ENCODE measurements at places on chromosomes 11 and 22. TPM values are rescaled to one million over a fixed set of nuclear protein-coding genes. Genes with fewer than 3 reads are reported as not detected.

DNA sequence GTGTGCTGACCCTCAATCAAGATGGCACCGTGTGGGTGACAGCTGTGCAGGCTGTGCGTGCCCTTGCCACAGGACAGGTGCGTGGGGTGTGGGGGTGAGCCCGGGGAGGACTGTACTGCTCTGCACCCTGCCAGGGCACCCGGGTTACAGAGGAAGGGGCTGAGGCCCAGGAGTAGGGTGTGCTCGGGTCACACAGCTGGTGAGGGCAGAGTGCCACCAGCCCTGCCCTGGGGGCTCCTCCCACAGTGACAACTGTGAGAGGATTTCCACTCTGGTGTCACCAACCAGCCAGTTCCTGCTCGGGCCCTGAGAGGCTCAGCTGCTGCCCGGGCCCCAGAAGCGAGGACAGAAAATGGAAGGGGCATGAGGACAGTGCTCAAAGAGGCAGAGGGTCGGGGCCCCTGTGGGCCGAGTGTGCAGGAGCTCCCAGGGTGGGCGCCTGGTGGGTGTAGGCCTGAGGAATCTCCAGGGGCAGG, 20.5 kb downstream of the TRMU start:
- H3K36me3 ChIP-seq = peaks cover 43% of the 10 kb centered on the region
- no peak for DNase-seq
- H3K27me3 ChIP-seq = no peaks in the 10 kb centered on the region
- no peak overlapping the region for H3K4me3 ChIP-seq
- H3K4me1 ChIP-seq = no peaks in the 10 kb centered on the region

GRCh38 chr11:100004541-100004940, 682.5 kb upstream of the ARHGAP42 start:
- no peak for DNase-seq
- no peak overlapping the region for H3K27ac ChIP-seq
- H3K27me3 ChIP-seq = no peaks in the 10 kb centered on the region
- H3K4me1 ChIP-seq = no peaks in the 10 kb centered on the region
- H3K36me3 ChIP-seq = no peaks in the 10 kb centered on the region

GRCh38 chr11:85526564-85526963, 100.6 kb downstream of the DLG2 start:
- no peak for DNase-seq
- no peaks in the 10 kb centered on the region for H3K27me3 ChIP-seq
- no peak overlapping the region for H3K4me3 ChIP-seq

- H3K4me3 ChIP-seq = no peak overlapping the region
- no peak overlapping the region for H3K27ac ChIP-seq
- no peaks in the 10 kb centered on the region for H3K4me1 ChIP-seq
- H3K27me3 ChIP-seq = no peaks in the 10 kb centered on the region
- H3K36me3 ChIP-seq = no peaks in the 10 kb centered on the region
These were observed 436.4 kb upstream of the CCDC90B start for GRCh38 chr11:83722392-83723119.

TRIM3 gene
- 40.4 TPM for total RNA-seq

- no peak overlapping the region for H3K4me3 ChIP-seq
- H3K4me1 ChIP-seq = no peaks in the 10 kb centered on the region
- no peak overlapping the region for H3K27ac ChIP-seq
- no peaks in the 10 kb centered on the region for H3K36me3 ChIP-seq
These were observed 56.8 kb downstream of the CADM1 start for GRCh38 chr11:115447273-115447864.

DNA sequence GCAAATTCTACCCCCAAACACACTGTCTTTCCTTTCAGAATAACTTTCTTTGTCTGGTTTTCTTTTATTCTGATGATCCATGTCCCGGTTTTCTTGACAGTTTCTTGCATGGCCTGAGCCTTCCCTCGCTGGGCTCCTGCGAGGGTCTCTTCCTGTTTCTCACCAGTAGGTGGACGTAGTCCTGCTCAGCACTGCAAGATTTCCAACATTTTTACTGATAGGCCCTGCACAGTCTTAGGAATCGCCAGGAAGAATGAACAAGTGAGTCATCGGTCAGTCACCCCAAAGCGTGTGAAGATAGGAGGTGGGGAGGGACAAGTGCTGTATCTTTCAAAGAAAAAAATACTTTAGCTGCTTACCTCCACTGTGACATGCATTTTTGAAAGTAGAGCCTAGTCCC, 16.9 kb upstream of the KIRREL3 start:
- no peaks in the 10 kb centered on the region for H3K27me3 ChIP-seq
- H3K36me3 ChIP-seq = no peaks in the 10 kb centered on the region
- H3K4me1 ChIP-seq = no peaks in the 10 kb centered on the region
- H3K4me3 ChIP-seq = no peak overlapping the region

GRCh38 chr11:96715208-96715607, 325.4 kb downstream of the JRKL start:
- H3K4me3 ChIP-seq = no peak overlapping the region
- H3K36me3 ChIP-seq = no peaks in the 10 kb centered on the region
- H3K27me3 ChIP-seq = no peaks in the 10 kb centered on the region

DNA sequence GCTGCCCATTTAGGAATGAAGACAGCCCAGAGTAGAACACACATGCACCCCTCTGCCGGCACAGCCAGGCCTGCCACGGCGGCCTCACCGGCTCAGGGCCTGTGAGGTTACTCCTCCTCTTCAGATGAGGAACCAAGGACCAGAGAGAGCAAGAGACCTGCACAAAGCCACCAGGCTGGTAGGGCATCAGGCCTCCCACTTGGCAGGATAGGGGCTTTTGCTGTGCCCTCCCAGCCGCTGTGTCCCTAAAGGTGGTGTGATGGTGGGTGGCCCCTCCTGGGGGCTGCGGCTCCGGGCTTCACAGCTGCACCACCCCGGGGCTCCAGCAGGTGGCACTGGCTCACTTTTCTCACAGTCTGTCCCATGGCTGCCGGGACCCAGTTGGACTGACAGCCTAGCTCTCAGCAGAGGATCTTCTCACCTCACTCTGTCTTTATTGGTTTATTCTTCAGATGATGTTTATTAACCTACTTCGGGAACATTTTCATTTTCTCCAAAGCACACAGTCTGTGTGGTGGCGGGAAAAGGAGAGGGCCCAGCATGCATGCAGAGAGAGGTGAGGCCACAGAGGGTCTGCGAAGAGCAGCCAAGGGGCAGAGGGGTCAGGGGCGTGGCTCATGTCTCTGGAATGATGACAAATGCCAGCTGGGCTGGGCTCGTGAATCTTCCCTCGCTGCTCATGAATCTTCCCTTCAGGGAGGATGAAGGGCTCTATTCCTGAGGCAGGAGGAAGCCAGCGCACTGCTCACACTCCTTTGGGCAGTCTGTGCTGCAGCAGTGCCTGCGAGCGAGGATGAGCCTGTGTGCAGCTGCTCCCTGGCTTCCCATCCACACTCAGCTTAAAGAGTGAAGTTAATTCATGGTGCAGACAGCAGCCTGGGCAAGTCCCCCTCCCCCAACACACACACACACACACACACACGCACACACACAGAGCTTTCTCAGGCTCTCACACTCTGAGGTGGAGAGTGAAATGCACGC, 101.1 kb upstream of the PITPNB start:
- no peak overlapping the region for H3K4me3 ChIP-seq
- no peaks in the 10 kb centered on the region for H3K27me3 ChIP-seq
- no peak overlapping the region for H3K27ac ChIP-seq
- H3K4me1 ChIP-seq = no peaks in the 10 kb centered on the region
- no peak for DNase-seq
- no peaks in the 10 kb centered on the region for H3K36me3 ChIP-seq

GRCh38 chr11:119371778-119372182, 9.7 kb downstream of the USP2 start:
- H3K4me3 ChIP-seq = no peak overlapping the region
- DNase-seq = no peak
- H3K4me1 ChIP-seq = peaks cover 7% of the 10 kb centered on the region
- no peak overlapping the region for H3K27ac ChIP-seq
- H3K36me3 ChIP-seq = no peaks in the 10 kb centered on the region

RASD2 gene
- 14.0 TPM for total RNA-seq

- no peak overlapping the region for H3K27ac ChIP-seq
- no peak for DNase-seq
- H3K4me1 ChIP-seq = peaks cover 3% of the 10 kb centered on the region
These were observed 146.0 kb downstream of the PARVA start for GRCh38 chr11:12523180-12523924.

- no peak overlapping the region for H3K27ac ChIP-seq
- H3K36me3 ChIP-seq = no peaks in the 10 kb centered on the region
- H3K4me3 ChIP-seq = no peak overlapping the region
- DNase-seq = no peak
- H3K27me3 ChIP-seq = no peaks in the 10 kb centered on the region
These were observed 388.1 kb upstream of the B3GAT1 start for GRCh38 chr11:134800130-134800529.

APOBEC3F gene
- total RNA-seq = 0.49 TPM

GRCh38 chr11:134838708-134839107, 426.7 kb upstream of the B3GAT1 start:
- no peaks in the 10 kb centered on the region for H3K36me3 ChIP-seq
- no peak overlapping the region for H3K4me3 ChIP-seq
- H3K4me1 ChIP-seq = no peaks in the 10 kb centered on the region

DNA sequence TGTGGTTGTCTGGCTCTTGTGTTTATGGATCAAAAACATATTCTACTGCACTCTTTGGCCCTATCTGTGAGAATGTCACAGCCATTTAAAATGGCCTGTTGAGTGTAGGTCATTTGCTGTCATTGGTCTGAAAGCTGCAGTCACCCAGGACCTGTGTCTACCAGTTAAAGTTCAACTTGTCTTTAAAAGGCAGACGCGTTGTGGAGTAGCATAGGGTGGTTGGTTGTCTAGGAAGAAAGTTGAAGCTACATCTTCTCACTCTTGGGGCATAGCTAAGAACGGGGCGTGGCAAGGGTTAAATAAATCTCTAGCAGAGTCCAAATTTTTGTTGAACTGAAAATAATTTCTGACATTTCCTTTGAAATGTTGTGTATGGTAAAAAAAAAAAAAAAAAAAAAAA, 110.7 kb upstream of the E2F8 start:
- H3K27ac ChIP-seq = no peak overlapping the region
- peaks cover 27% of the 10 kb centered on the region for H3K4me1 ChIP-seq
- no peaks in the 10 kb centered on the region for H3K27me3 ChIP-seq
- no peak overlapping the region for H3K4me3 ChIP-seq

OR52N4 gene
- total RNA-seq = not detected
